MG63 (cell line): ENCODE measurements at places on chromosomes 6 and 20. TPM values are rescaled to one million over a fixed set of nuclear protein-coding genes. Genes with fewer than 3 reads are reported as not detected.

- DNase-seq: no peak
Observed at GRCh38 chr20:51132279-51132678, 109.4 kb upstream of the KCNG1 start.

ESR1 gene
- 0.07 TPM in 1 of 2 replicates, not detected in the other for total RNA-seq

PREX1 gene
- total RNA-seq: 5.2 and 5.8 TPM in 2 replicates

GRCh38 chr6:6711832-6712448, 123.4 kb downstream of the LY86 start:
- DNase-seq: no peak

- no peak for DNase-seq
Observed at GRCh38 chr6:5050009-5050408, 35.1 kb upstream of the PPP1R3G start.

GRCh38 chr20:11845340-11845739, 72.4 kb upstream of the BTBD3 start:
- no peak for DNase-seq
